ENCODE measurements at places on chromosomes 11 and 22.

GRCh38 chr22:42721045-42721434 lies 370 bp upstream of the A4GALT start:
- no peak for DNase-seq

- DNase-seq, result peak; percentile 62
These were observed 467 bp downstream of the ESS2 start for GRCh38 chr22:19143967-19144400.

- no peak for DNase-seq
These were observed 175.7 kb upstream of the CARD18 start for GRCh38 chr11:105315287-105315686.

DNA sequence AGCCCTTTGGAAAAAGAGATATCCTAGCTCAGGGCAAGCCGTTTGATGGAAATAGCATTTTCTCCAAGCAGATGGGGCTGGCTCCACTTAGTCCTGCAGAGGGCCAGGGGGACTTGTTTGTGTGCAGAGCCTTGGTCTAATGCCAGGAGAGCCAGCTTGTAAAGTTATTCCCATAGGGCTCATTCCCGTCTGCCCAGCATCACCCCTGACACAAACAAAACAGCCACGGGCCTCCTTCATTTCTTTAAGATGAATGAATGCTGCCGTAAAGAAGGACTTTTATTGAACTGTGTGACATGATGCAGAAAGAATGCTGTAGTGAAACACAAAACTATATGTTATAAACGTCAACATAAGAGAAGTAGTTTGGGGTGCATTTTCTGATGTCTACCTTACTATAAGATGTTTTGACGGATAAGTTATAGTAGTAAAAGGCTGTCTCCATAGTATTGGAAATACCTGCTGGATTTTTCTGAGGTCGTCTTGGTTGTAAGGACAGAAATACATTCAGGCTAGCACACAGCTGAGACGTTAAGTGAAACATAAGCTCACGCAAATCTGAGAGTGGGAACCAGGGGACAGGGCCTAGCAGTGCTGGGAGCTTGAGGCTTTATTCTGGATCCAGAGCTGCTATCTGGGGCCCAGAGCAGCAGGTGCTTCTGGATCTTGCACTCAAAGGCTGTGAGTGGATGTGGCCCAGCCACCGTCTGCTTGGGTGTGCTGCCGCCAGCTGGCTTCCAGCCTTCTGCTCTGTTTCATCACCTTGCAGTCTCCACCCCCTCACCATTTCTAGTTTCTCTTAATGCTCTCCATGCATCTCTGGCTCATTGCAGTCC lies 53.3 kb downstream of the NCAM1 start:
- DNase-seq, result no peak

- DNase-seq, result no peak
These were observed 46.3 kb downstream of the TRAF6 start for GRCh38 chr11:36463781-36464180.

GRCh38 chr11:108958368-108959104 lies 293.7 kb downstream of the DDX10 start:
- no peak for DNase-seq

DNA sequence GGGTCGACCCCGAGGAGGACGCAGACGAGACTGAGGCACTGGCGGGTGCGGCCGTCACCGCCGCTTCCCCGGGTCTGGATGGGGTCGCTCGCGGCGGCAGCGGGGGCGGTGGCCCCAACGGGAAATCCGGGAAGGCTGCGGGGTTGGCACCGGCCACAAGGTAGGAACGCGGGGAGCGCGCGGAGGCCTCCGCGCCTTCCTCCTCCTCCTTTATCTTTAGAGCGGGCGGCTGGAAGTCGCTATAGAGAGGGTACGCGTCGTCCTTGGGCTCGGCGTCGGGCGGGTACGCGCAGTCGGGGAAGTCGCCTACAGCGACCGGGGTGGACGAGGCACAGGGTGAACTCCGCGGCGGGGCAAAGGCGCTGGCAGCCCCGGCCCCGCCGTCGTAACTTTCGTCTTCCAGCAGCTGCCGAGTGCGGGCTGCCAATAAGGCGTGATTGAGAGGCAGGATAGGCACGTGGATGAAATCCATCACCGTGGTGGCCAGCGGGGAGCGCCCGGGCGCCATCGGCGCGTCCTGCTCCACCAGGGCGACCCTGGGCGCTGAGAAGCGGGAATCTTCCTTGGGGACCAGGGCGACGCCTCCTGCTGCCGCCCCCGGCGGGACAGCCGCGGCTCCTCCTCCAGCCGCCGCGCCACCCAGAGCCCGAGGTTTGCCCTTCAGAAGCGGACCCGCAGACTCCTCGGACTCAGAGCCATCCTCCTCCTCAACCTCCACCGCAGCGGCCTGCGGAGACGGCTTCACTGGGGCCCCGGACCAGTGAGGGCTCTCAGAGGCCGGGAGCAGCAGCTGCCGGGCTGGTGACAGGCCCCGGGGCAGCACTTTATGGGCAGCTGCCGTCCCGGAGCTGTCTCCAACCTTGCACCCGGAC lies 1.7 kb downstream of the PGR start:
- DNase-seq, result no peak

DNA sequence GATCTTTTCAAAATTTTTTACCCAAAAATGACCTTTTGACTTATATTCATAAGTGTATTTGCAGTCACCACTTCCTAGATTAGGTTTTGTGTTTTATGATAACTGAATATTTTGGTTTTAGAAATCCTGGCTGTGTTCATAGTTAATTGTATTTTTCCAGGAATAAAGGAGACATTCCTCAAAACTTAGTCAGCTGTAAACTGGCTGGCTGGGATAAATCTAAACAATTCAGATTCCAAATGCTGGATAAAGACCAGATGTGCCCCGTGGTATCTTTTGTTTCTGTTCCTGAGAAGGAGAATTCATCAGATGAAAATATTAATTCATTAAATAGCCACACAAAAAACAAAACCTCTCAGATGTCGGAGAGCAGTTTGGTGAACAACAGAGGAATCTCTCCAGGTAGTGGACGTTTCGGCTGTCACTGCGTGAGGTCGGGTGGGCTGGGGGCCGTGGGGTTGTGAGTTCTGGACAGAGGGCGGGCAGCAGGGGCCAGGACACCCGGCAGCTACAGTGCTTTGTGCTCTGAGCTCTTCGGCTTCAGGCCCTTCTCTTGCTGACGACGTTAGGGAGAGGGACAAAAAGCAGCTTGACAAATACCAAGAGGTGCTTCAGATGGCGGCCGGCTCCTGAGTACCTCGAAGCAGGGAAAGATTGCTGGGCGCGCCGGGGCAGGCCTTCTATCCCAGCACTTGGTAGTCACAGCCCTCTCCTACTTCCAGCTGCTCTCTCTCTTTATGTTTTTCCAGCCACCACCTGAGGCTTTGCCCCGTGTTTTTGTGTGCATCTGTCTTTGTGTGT lies 24.6 kb downstream of the MOV10L1 start:
- DNase-seq, result no peak

GRCh38 chr11:43579171-43579918 lies 101.2 kb upstream of the HSD17B12 start:
- peak; percentile 67 for DNase-seq

DNA sequence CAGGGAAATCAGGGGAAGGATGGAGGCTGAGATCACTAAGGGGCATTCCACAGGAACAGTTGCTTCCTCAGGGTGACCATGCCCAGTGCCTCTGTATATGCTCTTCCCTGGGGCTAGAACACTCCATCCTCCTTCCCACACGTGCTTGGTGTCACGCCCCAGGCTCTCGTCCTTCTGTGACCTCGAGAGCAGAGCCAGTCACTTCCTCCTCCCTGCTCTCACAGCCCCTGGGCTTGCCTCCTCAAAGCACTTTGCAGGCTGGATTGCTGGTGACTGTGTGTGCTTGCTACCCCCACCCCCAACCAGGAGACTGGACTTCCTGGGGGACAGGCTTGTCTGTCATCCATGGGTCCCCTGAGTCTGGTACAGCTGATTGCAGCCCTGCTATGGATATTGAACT lies 56.5 kb upstream of the AMPD3 start:
- DNase-seq, result no peak

DNA sequence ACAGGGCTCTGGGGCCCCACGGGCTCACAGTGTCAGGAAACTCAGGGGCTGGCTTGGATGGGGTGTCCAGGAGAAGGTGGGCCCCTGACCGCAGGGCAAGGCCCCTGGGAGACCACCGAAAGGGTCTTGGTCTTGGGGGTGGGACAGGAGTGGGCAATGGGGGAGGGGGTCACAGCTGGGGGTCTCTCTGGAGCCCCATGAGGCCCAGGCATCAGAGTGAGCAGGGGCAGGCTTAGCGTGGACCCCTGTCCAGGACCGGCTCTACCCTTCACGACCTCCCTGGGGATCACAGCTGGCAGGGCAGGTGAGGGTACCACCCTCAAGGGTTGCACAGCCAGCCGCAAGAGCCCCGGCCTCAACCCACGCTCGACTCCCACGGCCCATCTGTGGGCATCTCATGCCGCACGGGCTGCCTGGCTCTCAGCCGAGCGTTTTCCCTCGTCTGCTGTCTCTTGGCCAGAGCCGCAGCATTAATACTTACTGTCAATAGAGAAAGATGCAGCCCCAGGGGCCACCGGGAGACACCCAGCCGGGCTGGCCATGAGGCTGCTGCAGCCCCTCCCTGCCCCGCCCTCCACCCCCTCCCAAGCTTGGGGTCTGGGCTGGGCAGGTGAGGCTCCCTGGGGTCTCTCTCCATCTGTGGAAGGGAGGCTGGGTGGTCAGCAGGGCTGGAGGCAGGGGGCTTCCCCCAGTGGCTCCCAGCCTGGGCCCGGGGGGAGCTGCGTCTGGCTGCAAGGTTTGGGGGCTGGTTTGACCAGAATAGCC lies 662 bp downstream of the MUC5B start:
- DNase-seq, result no peak

- no peak for DNase-seq
These were observed 54.1 kb downstream of the LDLRAD3 start for GRCh38 chr11:35997902-35998520.

- no peak for DNase-seq
These were observed 4.4 kb downstream of the IFT27 start for GRCh38 chr22:36771356-36772063.

GRCh38 chr11:130118165-130118564 lies 41.4 kb upstream of the ST14 start:
- DNase-seq, result no peak

DNA sequence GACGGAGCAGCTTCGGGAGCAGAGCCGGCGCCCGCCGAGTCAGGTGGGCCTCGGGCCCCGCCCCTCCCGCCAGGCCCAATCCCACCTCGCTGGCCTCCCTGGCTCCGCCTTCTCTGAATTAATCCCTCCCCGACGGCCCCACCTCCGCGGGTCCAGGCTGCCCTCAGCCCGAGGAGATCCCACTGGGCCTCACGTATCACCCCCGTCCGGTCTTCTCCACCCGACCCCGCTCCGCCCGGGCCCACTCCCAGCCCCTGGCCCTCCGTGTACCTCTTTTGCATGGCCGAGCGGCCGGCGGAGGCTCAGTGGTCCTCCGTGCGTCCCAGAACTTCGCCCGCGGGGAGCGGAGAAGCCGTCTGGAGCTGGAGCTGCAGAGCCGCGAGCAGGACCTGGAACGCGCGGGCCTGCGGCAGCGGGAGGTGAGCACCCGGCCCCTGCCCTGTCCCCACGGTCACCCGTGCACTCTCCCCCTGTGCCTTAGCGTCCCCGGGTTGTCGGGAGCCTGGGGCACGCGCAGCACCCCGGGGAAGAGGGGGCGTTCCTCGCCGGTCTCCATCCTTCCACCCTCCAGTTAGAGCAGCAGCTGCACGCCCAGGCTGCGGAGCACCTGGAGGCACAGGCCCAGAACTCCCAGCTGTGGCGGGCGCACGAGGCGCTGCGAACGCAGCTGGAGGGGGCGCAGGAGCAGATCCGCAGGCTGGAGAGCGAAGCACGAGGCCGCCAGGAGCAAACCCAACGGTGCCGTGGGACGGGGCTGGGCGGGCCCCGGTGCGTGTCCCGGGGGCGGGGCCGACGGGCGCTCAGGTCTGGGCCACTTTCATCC lies 2.2 kb upstream of the CD151 start:
- DNase-seq, result peak; percentile 89

DNA sequence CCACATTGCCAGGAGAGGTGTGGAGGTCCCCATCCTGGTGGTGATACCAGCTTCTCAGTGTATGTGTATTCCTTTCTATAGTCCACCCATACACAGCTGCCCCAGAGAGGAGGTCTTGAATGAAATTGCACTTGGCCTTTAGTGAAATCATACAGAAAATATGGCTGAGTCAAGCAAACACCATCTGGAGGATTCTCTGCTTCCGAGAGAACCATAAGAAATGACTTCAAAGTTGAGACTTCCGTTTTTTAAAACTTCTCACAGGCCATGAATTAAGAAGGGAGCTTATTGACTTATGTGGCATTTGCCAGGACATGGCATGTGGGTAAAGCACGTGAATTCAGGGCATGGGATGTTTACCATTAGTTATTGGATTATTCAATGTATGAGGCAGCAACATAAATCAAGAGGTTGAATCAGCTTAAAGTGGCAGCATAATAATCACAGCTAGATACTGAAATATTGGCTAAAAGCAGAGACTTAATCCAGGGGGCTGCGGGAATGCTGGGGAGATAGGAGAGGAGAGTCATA lies 119.1 kb upstream of the MTNR1B start:
- no peak for DNase-seq

DNA sequence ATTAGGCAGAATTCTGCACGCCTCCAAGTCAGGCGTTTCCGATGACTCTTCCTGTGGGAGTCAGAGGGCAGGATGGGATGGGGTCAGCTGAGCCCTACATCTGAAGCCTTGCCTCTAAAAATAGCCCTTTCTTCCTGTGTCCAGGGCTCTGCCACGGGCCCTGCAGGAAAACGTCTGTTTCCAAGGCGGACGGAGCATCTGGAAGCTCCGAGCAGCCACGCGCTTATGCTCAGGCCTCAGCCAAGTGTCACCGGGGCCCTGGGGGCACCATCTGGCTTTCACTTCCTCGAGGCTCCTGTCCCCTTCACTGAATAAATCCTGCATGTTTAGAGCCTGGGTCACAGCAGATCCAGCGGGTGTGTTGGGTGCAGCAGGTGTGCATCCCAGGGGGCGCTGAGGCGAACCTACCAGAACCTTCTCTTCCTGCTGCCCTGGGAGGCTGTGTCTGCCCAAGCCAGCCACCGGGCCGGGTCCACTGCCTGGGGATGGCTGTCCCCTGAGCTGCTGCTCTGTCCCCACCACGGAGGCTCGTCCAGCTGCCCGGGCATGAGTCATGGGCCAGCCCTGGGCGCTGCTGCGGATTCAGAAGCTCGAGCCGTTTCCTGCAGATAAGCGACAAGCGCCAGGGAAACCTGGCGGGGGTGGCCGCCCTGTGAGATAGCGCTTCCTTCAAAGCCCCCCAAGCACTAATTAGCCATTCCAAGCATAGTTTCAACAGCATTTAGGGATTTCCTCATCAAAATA lies 32.0 kb upstream of the LINC01488 start:
- DNase-seq, result peak; percentile 90

GRCh38 chr11:7906481-7906880 lies 24.6 kb downstream of the OR10A6 start:
- DNase-seq, result no peak

DNA sequence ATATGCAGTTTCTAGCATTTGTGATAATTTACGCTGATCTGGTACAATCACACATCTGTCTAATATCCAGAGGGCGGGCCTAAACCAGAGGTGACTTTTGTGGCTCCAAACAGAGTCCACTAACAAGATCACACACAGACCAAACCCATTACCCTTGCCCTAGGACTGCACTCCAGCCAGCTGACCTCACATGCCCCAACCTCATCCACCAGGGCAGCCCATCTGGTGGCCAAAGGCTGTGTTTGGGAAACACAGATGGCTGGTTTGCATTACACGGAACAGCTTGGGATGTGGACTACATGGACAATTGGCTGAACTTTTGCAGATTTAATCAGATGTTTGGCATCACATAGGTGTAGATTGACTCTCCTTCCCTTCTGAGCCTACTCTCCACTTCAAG lies 228.2 kb downstream of the GRIK4 start:
- DNase-seq, result no peak

GRCh38 chr22:49197986-49198704 lies 629.5 kb downstream of the BRD1 start:
- DNase-seq, result no peak

Measured in hematopoietic multipotent progenitor cell treated with erythropoietin and hydrocortisone succinate and interleukin-3 and kit ligand, for 6 days (in vitro differentiated cells).